HCEC 1CT (cell line): ENCODE measurements at places on chromosomes 2 and 18.

DNA sequence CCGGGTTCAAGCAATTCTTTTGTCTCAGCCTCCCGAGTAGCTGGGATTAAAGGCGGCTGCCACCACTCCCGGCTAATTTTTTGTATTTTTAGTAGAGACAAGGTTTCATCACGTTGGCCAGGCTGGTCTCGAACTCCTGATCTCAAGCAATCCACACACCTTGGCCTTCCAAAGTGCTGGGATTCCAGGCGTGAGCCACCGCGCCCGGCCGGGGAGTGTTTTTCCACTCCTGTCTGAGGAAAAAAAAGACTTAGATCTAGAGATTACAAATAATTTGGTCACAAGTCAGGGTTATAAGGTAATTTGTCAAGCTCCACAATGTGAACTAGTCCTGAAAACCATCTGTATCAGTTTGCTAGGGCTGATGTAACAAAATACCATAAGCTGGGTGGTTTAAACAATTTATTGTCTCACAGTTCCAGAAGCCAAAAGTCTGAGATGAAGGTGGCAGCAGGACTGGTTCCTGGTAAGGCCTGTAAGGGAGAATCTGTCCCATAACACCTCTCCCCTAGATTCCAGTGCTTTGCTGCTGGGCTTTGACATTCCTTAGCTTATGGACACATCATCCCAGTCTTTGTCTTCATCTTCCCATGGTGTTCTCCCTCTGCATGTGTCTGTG, 40.7 kb upstream of the SP3 start:
- DNase-seq, result no peak

DNA sequence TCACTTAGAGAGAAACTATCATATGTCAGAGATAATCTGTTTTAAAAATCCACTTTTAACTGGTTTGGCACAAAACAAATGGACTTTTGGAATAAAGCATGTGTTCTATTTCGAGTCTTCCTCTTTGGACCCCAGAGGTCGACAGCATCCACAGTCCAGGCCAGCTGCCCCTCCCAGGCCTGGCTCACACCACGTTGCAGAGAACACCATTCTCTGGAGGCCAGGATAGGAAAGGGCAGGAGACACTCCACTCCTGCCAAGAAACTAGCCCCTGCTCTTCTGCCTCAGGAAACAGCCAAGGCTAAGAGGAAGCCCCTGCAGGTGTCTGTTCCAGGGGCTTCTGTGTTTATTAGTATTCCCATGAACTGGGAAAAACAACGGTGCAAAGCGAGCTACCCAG, 456.6 kb upstream of the ID2 start:
- DNase-seq, result no peak

DNA sequence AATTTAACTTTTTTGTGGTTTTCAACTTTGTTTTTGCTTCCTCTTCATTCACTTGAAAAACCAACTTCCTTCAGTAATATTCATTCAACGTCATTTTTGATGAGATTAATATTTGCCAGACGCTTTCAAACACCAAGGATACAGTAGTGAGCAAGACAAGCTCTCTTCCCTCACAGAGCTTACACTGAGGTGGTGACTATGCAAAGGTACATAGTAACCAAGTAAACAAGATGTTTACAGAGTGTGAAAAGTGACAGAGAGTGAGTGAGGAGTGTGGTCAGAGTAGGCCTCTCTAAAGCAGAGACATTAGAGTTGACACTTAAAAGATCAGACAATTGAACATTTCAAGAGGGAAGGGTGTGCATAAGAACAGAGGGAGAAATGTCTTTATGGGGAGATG, 155.5 kb downstream of the TMEM247 start:
- DNase-seq, result no peak

GRCh38 chr2:100835006-100835659, 15.2 kb downstream of the NPAS2 start:
- no peak for DNase-seq

DNA sequence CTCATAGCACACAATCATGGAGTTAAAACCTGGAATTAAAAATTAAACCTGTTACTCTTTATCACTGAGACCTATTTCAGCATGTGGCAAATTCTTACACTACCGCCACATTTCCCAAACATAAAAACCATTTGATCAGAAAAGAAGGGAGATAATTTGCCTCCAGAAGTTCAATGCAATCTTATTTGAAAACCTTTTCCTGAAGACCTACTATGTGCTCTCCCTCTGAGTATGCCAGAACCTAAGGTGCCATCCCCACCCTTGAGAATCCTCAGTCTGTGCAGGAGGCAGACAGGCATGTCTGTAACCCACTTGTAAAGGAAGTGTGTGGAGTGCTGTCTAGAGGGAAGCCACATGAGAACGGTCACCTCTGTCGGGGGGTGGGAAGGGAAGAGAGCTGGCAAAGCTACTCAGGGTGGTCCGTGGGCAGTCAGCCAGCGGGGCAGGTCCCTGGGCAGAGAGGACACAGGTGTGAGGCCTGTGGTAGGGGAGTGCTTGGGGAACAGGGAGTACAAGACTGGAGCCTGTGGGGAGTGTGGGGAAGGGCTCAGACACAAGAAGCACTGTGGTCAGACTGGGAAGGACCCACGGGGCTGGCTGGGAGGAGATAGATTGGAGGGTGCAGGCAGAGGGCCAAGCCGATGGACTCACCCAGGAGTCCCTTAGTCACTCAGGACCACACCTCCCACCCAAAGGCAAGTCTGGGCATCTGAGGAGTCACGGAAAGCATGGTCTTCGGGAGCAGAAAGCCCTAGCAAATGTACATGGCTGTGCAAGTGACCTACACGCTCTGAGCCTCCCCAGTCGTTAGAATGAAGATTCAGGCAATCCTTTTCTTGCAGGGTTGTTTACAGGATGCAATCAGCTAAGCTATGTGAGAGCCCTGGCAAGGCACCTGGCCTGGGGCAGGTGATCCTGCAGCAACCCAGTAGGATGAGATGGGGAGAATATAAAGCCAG, 22.8 kb downstream of the CRACDL start:
- DNase-seq, result no peak

GRCh38 chr2:149339324-149339723, 8.9 kb downstream of the LYPD6 start:
- DNase-seq, result no peak

- no peak for DNase-seq
Observed at GRCh38 chr2:1936427-1936980, 192.2 kb upstream of the PXDN start.

DNA sequence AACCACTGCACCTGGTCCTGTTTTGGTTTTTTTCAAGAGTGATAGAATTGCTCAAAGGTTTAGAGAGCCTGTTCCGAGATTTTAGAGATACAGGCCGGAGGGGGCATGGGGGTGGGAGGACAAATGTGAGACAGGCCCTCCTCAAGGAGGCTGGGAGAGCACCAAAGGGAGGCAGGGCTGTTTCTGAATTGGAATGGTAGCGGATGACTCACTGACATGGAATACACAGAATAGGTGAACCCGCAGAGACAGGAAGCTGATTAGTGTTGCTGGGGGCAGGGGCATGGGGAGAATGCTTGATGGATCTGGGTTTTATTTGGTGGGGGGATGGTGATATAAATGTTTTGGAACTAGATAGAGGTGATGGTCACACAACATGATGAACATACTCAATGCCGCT, 111.0 kb upstream of the MGAT5 start:
- peak; percentile 49 for DNase-seq

DNA sequence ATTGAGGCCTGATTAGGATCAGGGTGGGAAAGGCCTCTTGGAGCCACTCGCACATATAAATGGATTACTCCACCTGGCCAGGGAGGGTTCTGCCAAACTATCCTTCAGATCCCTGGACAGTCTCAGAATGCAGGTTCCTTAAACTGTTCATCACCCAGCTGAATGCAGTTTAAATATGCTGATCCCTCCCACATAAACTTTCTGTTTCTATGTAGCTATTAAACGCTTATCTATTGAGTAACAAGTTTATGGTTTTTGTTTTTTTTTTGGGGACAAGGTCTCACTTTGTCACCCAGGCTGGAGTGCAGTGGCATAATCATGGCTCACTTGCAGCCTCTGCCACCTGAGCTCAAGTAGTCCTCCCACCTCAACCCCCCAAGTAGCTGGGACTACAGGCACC, 1.9 kb downstream of the CAD start:
- no peak for DNase-seq

GRCh38 chr2:136255648-136256461, 137.9 kb upstream of the CXCR4 start:
- no peak for DNase-seq

- no peak for DNase-seq
Observed at GRCh38 chr2:131966256-131966655, 195.5 kb downstream of the ANKRD30BL start.

- DNase-seq, result peak; percentile 71
Observed at GRCh38 chr2:54545702-54546450, 89.7 kb downstream of the SPTBN1 start.

DNA sequence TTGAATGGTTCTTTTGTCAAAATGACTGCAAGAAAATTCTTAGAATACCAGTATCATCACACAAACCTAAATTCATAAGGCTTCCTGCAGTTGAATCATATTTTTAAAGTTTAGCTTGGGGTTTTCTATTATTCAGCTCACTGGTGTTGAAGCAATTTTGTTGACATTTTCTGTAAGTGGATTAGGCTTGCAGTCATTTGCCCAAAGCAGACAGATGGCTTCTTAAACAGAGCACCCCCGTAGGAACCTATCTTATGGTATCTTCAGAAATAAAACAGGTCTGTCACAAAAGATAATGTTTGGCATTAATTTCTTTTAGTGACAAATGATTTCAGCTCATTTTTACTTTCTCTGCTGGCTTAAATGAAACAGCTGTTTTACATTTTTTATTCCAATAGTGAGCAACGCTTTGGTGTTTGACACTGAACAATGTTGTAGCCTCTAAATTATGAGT, 331.1 kb downstream of the PLCL1 start:
- no peak for DNase-seq

- DNase-seq, result no peak
Observed at GRCh38 chr2:29880084-29880483, 41.3 kb downstream of the ALK start.

GRCh38 chr18:42030586-42031182, 75.7 kb downstream of the PIK3C3 start:
- peak; percentile 30 for DNase-seq

DNA sequence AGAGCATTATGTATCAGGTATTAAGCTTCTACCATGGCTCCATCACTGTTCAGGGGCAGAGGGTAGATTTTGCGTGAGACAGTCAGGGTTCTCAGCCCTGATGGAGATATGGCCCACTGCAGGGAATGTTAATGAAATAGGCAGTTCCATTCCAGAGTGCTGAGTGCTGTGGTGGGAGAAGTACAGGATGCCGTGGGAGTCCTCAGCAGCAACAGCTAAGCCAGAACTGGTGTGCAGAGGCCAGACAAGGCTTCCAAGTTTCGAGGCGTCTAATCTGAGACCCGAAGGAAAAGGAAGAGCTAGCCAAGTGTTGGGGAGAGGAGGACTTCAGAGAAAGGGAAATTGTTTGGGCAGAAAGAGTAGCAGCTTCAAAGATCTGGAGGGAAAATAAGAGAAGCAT, 30.2 kb upstream of the MAPRE2 start:
- DNase-seq, result no peak

- peak; percentile 75 for DNase-seq
Observed at GRCh38 chr2:48249025-48249424, 280.9 kb upstream of the STON1 start.

- DNase-seq, result no peak
Observed at GRCh38 chr18:24296276-24296675, 101.3 kb downstream of the OSBPL1A start.

- no peak for DNase-seq
Observed at GRCh38 chr2:224769489-224769888, 53.3 kb upstream of the CCDC195 start.

- DNase-seq, result no peak
Observed at GRCh38 chr2:121237980-121238665, 46.9 kb downstream of the TFCP2L1 start.

GRCh38 chr2:53969968-53970723, 647 bp downstream of the PSME4 start:
- peak; percentile 43 for DNase-seq

DNA sequence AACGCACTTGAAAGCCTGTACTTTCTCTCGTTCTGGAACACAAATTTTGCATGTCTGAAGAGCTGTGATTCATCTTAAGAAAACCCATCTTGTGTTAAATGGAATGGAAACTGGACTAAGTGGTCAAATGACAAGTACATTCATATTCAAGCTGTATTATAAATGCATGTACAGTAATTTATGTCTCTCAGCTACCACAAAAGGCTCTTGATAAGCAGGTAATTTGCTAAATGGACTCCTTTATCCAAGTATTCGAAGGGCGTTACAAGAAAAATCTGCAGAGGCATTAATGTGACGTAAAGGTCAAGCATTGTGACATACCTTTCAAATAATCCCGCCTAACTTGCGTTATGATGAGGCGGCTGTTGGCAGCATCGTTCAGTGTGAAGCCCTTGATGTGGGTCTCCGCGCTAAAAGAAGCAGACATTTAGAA, 66.6 kb downstream of the ABCG8 start:
- no peak for DNase-seq

- peak; percentile 3 for DNase-seq
Observed at GRCh38 chr18:54357082-54357659, 487 bp downstream of the STARD6 start.

DNA sequence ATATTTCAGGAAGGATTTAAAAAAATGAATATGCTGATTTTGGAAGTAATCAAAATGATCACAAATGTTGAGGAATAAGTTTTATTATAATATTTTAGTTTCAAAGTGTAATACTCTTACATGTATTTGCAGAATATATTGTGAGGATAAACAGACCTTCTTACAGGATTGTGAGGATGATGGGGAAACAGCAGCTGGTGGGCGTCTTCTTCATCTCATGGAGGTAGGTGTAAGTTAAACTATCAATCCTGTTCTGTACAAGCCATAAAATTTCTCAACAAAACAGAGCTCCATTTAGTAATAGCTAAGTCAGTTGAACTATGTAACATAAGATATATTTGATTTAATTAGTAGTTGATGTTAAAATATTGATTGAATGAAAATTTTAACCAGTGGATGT, 12.5 kb upstream of the HRH4 start:
- DNase-seq, result no peak

- no peak for DNase-seq
Observed at GRCh38 chr2:172863341-172863740, 127.7 kb downstream of the RAPGEF4 start.

- DNase-seq, result no peak
Observed at GRCh38 chr2:111019381-111019780, 101.3 kb upstream of the BCL2L11 start.

GRCh38 chr2:202064171-202064880, 8.7 kb upstream of the KIAA2012 start:
- DNase-seq, result peak; percentile 58

GRCh38 chr2:70887550-70888246, 48.0 kb upstream of the ATP6V1B1 start:
- no peak for DNase-seq

- no peak for DNase-seq
Observed at GRCh38 chr2:133498662-133499585, 69.3 kb downstream of the NCKAP5 start.

- peak; percentile 99 for DNase-seq
Observed at GRCh38 chr18:8800445-8800844, 95.1 kb downstream of the MTCL1 start.

GRCh38 chr18:57785751-57786437, 17.2 kb downstream of the ATP8B1 start:
- DNase-seq, result no peak
